T-helper 2 cell (primary cell): ENCODE measurements at places on chromosomes 2 and 18.

DNA sequence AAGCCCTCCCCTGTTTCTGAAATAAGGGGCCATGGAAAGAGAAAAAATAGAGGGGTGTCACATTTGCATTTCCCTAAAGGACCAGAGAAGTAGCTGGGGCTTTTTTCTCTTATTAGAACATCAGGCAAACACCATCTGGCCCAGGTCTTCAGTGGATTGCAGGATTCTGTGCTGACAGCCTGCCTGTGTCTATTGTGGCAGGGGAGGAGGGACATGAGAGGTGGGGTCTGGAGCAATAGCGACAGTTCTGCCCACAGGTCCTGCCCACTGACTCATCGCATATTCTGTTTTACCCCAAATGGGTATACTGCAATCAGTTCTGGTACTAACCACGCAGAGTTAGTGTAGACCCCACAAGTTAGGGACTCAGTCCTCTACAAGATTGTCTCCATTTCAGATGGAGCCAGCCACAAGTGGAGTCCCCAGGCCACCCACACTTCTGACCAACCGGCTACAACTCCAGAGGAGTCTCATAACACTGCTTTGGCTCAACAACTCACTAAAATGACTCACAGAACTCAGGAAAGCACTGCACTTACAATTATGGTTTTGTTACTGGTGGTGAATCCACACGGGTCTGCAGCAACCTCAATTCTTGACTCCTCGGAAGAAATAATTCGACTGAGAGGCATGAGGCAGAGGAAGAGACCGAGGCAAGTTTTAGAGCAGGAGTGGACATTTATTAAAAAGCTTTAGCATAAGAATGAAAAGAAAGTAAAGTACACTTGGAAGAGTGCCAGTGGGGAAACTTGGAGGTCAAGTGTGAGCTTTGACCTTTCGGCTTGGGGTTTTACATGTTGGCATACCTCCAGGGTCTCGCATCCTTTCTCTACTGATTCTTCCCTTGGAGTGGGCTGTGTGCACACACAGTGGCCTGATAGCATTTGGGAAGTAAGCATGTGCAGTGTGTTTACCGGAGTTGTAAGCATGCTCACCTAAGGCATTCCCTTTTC, 146.4 kb upstream of the SPATS2L start:
- no peak for DNase-seq

DNA sequence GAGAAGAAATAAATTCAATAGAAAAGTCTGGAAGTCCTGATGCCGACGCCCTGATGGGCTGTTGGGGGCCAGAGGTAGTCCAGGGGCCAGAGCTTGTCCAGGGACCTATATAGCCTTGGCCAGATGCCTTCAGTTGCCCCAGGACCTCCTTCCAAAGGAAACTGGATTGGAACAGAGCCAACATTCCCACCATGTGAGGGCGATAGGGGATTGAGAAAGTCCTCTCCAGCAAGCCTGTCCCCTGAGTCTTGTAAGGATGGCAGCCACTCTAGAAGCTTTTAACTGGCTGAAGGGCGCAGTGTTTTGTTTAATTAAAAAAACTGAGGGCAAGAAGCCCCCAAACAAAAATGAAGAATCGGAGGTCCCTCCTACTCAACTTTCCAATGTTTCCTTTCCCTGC, 54.9 kb upstream of the CDCA7 start:
- DNase-seq = no peak

GRCh38 chr2:149528983-149529382, 58.6 kb downstream of the MMADHC start:
- DNase-seq = no peak

- no peak for DNase-seq
Observed at GRCh38 chr2:82330155-82330554, 2025.6 kb upstream of the LRRTM1 start.

DNA sequence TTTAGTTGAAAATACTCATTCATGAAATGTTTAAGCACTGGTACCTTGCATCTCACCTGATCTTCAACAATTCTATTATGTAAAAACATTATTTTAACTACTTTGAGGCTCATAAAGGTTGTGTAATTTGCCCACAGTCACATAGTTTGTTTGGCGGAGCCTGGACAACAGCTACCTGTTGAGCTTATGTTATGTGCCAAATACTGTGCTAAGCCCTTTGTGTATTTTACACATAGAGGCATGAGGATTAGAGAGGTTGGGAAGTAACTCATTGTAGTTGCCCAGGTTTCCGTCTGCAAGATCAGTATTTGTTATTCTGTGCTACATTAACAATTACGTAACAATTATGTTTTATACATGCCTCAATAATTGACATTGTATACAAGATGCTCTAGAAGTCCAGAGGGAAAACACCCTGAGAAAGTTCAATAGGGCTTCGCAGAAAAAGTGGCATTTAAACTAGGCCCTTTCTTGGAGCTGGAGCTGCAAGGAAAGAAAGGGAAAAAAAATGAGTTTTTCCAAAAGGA, 80.4 kb downstream of the BOLA3 start:
- DNase-seq = no peak

DNA sequence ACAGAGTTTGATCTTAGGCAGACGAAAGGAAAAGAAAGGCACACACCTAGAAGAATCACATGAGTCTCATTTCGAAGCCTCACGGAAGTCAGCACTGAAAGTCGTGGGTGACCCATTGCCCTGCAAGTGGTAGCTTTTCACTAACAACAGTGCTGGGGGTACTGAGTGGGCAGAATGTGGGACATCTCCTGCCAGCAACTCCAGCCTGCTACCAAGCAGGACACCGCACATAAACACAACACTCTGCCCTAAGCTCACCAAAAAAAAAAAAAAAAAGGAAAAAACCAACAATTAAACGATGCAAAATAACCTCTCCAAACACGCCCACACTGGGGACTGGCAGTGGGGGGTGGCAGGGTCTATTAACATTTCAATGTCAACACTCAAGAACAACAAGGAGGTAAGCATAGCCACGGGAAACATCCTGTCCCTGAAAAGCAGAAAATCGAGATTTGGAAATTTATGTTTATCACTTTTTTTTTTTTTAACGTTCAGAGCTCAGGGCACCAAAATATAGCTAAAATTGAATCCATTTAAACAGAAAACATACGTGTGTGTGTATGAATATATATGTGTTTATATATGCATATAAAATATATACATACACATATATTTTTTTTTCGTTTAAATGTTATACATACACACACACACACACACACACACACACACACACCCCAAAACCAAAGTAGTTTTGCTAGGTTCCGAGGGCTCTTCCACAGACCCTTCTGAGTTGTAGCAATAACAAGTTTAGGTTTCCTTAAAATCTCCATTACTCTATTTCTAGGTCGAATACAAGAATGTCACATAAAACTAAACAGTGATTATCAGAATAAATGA, 2.2 kb downstream of the INO80D start:
- no peak for DNase-seq

DNA sequence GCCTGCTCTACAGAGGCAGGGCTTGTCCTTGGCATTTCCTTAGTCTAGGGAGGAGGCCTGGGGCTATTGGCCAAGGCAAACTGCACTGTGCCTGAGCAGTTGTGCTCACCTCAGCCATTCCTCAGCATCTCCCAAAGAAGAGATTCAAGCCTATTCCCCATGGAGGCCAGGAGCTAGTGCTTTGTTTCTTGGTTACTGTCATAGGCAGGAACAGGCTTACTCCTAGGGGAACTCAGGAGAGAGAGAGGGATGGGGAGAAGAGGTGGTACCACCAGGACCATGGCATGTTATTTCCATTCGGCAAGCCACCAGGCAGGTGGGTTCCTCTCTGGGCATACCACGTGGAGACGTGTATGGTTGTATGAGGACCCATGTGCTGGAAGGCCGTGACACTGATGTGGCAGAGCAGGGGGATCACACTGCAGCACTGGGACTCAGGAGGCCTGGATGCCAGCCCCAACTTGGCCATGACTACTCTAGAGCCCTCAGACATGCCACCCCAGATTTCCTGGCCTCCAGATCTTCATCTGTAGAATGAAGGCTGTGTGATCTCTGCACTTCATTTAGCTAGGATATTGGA, 233.7 kb downstream of the LOXHD1 start:
- DNase-seq = no peak

DNA sequence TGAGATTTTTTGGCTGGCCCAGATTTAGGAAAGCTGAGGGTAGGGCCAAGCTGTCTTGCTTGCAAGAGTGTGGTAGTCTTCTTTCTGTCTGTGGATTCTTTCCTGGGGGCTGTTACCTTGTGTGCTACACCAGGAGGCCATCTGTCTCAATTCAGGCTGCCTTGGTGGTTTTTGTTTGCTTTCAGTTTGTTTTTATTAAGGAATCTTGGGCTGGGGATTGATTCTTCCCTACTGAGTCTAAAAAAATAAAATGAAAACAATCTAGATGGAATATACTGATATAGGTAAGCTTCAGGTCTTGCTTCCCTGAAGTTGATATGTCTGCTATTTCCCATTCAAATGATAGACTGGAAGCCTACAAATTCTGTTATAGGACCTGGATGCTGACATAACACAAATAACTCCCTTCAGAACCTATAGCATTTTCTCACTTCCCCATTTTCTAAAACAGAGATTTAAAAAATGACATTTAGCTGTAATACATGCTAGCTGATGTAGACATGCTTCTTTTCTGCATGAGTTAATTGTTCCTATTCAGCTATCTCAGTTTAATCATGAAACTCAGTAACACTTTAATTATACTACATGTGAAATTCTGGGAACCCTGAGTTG, 5.3 kb downstream of the LHCGR start:
- DNase-seq = no peak

DNA sequence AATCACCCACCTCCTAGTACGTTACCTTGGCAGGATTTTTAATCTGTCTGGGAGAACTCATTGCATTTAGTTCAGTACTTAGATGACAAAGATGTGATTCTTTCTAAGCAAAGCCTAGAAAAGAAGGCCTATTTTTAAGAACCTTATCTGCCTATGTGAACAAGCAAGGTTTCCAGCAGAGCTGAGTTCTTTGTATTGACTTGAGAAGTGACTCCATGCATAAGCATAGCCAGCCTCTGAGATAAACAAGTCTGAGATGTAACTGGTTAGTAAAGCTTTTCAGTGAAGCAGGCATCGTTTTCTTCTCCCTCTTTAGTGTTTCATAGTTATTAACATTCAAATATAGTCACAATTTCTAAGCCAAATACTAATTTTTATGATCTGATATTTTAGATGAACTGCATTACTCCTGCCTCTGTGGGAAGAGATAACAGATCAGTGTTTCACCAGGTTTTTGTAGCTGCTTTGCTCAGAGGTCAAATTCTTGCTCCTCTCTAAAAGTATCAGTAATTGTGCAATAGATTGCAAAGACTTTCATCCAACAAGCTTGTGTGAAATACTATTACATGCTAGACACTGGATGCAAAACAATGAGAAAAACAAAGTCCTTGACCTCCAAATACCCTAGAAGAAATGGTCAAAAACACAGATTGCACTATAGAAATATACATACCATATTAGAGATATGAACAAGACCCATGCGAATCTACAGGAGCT, 107.8 kb downstream of the MBD2 start:
- DNase-seq = no peak

DNA sequence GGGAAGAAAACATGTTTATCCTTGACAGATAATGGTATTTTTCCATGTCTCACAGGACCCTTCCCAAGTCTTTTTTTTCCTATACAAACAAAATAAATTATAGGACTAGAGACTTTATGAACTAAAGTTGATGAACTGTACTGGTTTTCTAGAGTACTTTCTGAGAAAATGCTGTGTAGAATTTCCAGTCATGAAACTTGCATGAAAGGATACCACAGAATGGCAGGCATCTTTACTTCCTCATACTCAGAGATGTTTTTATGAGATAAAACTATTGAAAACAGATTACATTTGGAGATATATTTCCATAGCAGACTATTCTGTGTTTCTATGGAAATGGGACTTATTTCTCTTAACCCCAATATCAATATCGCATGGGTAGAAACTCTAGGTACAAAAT, 403.5 kb downstream of the PARD3B start:
- DNase-seq = no peak

GRCh38 chr2:85998071-85998991, 107.4 kb downstream of the POLR1A start:
- no peak for DNase-seq

DNA sequence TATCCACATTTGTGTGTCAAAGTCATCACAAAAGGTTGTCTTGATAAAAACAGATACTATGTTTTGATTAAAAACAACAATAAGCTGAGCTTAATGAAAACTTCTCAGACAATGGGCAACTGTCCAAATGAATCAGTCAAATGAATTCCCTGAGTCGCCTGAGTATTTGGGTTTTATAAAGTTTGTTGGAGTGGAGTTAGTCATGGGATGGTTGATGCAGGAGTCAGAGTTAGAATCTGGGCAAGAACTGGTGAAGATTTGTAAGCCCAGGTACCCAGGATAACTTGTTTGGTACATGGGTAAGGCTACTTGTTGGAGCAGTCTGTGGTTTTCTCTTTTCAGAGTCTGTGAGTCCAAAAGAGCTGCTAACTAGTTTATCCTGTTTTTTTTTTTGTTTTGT, 34.4 kb upstream of the RAPGEF4 start:
- no peak for DNase-seq

DNA sequence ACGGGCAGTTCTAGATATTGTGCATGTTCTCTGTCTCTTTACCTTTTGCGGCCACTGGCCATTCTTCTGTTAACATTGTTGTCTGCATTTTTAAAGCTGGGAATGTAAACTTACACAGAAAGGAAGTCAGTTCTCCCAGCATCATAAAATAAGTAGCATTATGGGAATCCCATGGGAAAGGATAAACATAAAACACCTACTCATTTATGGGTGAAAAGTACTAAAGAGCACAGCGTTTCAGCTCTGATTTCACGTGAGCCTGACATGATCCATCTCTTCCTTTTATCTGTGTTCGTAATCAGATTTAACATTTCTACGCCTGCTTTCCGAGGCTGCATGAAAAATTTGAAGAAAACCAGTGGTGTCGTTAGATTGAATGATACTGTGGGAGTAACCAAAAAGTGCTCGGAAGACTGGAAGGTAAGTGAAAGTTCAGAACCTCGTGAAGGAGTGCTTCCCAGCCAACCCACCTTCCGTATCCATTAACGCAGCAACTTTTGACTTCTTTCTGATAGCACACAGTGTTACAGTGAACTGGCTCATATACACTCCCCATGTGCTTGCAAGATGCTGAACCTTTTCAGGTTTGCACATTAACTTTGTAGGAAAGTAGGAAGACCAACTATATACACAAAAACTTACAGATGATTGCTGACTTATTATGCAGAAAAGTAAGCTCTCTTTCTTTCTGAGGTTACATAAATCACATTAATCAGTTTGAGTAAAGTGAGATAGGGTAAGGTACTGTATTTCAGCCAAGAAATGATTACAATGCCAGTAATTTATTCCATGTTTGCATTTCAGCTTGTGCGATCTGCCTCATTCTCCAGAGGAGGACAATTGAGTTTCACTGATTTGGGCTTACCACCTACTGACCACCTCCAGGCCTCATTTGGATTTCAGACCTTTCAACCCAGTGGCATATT, 86.5 kb upstream of the TTC39C start:
- DNase-seq = no peak
